ENCODE measurements at places on chromosomes 7 and 10.

DNA sequence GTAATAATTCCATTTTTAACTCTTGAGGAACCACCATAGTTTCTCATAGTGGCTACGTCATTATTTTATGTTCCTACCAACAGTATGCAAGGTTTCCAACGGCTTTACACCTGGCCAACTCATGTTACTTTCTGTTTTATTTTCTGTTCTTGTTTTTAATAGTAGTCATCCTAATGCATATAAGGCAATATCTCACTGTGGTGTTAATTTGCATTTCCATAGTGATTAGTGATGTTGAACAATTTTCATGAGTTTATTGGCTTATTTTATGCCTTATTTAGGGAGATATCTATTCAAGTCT lies 465.5 kb upstream of the KLF6 start:
- DNase-seq: no peak

DNA sequence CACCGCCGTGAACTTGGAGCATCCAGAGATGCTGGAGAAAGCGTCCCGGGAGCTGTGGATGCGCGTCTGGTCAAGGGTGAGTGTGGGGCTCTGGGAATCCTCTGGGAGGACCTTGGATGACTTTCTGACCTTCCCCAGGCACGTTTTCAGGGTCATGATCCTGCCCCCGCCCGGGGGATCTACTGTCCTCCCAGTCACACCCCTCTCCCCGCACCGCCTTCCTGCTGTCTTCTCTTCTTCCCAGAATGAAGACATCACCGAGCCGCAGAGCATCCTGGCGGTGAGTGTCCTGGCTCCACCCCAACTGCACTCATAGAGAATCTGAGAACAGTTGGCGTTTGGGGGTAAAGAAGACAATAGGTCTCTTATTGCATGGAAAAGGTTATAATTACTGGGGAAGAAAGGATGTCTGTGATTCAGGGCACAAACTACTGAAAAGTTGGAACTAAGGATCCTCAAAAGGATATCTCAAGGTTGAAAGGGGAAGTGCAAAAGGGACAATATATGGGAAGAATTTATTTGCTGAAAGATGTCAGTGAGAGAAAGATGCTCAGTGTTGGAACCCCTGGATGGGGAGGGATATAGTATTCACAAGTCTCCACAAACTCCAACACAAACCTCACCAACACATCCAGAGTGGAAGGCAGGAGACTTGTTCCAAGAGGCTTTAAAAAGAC lies 1.9 kb downstream of the GSTK1 start:
- no peak for DNase-seq

DNA sequence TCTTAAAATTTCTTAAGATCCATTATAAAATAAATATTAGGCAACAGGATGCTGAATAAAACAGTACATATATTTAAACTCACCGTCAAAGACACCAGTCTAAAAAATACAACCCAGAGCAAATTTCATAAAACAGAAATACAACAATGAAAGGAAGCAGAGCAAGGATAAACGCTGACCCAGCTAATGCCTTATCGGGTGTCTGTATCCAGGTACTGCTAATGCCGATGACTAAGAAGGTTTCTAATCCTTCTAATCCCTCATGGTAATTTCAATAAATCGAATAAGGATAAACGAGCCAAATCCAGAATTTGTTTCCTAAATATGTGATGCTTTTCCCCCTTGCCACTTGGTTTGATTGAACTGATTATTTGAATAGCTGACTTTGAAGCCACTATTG lies 1.7 kb downstream of the HYCC1 start:
- DNase-seq: no peak

DNA sequence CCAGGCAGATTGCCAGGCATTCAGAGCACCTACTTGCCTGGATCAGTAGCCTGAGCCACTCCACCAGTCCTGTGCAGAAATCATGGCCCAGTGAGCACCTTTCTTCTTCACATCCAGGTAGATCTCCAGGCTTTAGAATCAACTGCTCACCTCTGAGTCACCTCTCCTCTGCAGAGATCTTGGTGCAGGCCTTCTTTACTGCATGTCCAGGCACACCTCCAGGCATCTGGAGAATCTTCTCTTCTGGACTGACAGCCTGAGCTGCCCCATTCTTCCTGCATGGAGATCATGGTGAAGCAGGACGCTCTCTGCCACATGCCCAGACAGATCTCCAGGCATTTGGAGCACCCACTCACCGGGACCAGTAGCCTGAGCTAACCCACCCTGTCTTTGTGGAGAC lies 894.5 kb upstream of the MBL2 start:
- no peak for DNase-seq

GRCh38 chr10:120897343-120897742 lies 46.2 kb downstream of the WDR11 start:
- no peak for DNase-seq

DNA sequence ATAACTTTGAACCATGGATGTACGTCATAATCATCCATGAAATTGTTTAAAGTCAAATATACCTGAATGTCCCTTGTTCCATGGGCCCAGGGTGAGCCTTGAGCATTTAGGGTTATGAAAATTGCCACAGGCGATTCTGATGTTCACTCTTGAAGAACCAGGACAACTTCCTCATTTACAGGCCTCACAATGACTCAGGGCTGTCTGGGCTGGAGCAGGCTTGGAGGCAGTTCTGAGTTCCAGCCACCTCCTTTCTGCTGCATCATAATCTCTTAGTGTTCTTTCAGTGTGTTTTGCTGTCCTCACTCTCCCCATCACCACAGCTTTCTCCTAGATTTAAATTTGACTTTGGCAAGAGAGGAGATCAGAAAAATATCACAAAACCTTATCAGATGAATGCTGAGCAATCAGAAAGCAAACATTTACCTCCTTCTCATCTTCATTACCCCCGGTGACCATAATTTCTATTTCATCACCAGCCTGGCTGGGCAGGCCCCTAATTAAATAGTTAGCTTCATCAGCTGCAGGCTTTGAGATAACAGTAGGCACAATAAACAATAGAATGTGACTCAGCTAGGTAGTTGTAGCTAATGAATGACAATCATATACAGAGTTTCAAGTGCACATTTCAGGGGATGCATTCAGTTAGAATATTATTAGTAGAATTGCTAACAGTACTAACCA lies 571.0 kb downstream of the SH2D4B start:
- no peak for DNase-seq

GRCh38 chr7:106216517-106216922 lies 68.3 kb downstream of the NAMPT start:
- DNase-seq: peak; percentile 84

DNA sequence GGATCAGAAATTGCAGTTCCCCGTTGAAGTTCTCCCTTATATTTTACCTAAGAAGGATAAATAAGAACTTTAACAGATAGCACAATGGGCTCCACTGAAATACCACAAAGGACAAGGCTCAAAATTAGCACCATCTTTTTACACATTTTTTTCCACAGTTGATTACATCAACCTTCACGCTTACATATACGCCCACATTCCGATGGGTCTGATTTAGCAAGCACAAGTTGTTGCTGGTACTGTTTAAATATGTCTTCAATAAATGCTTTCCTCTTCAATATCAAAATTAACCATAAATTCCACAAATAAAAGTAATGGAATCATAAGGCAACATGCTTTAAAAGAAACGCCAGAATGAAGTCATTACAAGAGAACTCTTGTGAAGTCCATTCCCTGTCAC lies 79.5 kb downstream of the NEBL start:
- DNase-seq: no peak

DNA sequence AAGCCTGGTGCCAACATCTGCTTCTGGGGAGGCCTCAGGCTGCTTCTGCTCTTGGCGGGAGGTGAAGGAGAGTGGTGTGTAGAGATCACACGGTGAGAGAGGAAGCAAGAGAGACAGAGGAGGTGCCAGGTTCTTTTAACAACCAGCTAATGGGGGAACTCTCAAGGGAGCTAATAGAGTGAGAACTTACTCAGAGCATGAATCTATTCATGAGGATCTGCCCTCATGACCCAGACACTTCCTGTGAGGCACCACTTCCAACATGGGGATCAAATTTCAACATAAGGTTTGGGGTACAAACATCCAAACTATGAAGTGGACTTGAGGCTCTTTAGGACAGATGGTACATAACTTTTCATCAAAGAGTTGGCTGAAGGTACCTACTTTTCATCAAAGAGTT lies 5.1 kb upstream of the ZNF32 start:
- DNase-seq: no peak

DNA sequence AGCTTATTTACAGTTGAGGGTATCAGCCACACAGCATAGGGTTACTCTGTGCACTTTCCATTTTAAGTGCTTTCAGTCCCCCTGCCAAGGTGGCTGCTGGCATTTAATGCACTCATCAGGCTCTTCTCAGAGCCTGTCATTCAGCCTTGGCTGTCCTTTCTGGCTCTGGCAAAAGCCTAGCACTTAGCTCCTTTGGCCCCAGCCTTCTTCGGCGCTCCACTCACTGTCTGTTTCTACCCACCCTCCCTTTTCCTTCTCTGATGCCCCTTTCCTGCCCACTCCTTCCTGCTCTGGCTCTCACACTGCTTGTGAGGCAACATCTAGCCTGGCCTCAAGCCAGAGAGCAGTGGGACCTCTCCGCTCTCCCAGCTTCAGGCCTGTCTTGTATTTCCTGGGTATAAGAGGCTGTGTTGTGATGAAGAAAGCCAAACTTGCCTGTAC lies 60.2 kb downstream of the WIPF3 start:
- peak; percentile 67 for DNase-seq

DNA sequence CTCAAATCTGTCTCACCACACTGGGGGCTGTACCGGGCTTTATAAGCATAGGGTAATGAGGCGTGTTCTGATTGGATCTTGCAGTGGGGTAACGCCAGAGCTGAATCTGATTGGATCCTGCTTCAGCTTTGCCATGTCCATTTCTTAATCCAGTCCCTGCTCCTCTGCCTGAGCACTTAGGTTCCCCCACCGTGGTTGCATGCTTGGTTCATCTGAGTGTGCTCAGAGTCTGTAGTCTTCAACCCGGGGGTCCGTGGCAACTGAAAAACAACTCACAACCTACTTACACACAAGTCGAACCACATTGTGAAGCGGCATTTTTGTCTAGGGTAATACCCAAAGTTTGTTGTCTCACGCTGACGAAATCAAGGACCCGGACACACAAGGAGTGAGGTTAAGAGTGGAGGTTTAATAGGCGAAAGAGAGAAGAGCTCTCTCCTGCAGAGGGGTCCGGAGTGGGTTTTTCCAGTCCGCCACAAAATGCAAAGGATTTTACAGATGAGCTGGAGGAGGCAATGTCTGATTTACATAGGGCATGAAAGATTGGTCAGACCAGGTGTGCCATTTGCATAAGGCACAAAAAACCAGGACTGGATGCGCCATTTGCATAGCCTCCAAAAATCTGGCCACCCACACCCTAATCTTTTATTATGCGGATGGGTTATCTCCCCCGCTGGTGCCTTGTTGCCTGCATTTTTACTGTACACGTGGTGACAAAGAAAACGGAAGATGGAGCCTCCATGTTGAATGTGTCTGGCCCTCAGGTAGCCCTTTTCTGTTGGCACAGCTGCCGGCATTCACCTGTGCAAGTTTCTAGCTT lies 641.8 kb upstream of the FOXK1 start:
- no peak for DNase-seq

DNA sequence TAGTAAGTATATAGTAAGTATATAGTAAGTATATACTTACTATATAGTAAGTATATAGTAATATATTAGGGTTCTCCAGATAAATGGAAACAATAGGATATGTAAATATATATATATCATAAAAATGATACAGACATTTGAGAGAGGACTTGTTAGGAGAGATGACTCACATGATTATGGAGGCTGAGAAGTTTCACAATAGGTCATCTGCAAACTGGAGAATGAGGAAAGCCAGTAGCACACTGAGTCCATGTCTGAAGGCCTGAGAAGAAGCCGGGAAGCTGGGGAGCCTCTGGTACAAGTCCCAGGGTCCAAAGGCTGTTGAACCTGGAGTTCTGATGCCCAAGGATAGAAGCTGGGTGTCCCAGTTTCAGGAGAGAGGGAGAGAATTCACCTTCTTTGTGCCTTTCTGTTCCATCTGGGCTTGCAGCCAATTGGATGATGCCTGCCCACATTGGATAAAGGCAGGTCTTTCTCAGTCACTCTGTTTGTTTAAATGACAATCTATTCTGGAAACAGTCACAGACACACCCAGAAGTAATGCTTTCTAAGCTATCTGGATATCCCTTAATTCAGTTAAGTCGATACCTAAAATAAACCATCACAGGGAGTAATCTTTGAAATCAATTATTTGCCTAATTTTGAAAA lies 205.5 kb upstream of the CDC14C start:
- DNase-seq: no peak

- no peak for DNase-seq
Observed at GRCh38 chr10:110379831-110380230, 75.1 kb upstream of the SMNDC1 start.

GRCh38 chr7:85516675-85517074 lies 329.8 kb upstream of the SEMA3D start:
- DNase-seq: no peak

DNA sequence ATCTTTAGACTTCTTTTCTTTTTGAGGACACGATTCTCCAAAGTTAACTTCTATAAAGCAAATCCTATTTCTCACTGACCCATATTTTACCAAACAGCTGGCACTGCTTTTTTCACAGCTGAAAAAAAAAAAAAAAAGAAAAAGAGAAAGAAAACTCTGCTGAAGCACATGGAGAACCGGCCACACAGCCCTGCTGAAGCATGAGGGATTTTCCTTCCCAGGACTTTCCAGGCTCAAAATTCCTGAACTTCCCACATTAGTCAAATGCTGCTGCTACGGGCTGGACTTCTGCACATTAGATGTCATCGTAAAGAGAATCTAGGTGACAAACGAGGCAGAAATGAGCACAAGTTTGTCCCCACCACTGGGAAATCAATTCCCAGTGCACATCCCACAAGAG lies 25.2 kb downstream of the HIPK2 start:
- no peak for DNase-seq
